ENCODE measurements at places on chromosomes 7 and 10.

- no peak for DNase-seq
These were observed 634 bp downstream of the EZH2 start for GRCh38 chr7:148883266-148884048.

GRCh38 chr7:52917982-52918578, 117.4 kb upstream of the POM121L12 start:
- no peak for DNase-seq

GRCh38 chr10:43891241-43891640, 242.6 kb upstream of the ZNF32 start:
- DNase-seq = no peak

DNA sequence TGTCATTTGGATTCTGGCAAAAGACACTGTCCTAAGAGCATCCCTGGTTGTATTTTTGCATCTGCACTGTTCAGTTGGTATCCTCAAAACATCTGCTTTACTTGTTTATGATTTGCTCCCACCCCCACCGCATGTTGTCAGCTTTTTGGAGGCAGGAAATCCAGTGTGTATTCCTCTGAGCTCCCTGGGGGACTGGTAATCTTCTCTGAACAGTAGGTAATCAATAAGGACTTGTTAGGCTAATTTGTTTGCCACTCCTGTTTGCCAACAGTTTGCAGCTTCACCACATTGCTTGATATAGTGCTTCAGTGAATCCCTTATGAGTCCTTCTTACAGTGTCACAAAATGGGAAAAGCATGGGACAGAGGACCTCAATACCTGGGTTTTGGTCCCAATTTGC, 49.1 kb downstream of the FEZF1 start:
- no peak for DNase-seq

GRCh38 chr7:32164341-32164996, 94.3 kb upstream of the PDE1C start:
- DNase-seq = no peak

GRCh38 chr7:75905785-75906604, 9.0 kb upstream of the POR start:
- no peak for DNase-seq

- no peak for DNase-seq
These were observed 15.7 kb upstream of the FOXL3 start for GRCh38 chr7:274266-274665.

DNA sequence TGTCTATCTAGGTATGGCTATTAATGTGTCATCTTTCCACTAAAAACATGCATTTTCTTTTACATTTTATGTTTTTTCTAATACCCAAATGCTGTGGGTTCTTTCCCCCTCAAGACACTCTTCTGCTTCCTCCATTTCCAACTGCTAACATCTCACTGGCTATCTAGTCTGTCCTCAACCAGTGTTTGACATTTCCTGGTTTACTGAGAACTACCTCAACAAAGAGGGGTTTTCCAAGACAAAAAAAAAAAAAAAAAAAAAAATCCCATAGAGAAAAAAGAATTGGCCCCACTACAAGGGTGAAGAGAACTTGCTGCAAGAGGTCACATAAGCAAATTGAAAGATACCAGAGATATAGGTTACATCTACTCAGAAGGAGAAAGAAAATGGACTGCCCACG, 359.7 kb downstream of the CRPPA start:
- no peak for DNase-seq

GRCh38 chr10:29028486-29028885, 260.4 kb upstream of the LYZL1 start:
- DNase-seq = no peak

DNA sequence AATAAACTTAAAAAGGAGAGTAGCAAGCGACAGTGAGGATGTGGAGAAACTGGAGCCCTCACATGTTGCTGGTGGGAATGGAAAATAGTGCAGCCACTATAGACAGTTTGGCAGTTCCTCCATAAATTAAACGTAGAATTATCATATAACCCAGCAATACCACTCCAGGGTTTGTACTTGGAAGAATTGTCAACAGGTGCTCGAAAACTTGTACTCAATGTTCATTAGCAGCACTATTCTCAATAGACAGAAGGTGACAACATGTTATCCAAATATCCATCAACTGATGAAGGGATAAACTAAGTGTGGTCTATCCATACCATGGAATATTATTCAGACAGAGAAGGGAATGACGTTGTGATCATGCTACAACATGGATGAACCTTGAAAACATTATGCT, 71.9 kb downstream of the GALNT11 start:
- no peak for DNase-seq

DNA sequence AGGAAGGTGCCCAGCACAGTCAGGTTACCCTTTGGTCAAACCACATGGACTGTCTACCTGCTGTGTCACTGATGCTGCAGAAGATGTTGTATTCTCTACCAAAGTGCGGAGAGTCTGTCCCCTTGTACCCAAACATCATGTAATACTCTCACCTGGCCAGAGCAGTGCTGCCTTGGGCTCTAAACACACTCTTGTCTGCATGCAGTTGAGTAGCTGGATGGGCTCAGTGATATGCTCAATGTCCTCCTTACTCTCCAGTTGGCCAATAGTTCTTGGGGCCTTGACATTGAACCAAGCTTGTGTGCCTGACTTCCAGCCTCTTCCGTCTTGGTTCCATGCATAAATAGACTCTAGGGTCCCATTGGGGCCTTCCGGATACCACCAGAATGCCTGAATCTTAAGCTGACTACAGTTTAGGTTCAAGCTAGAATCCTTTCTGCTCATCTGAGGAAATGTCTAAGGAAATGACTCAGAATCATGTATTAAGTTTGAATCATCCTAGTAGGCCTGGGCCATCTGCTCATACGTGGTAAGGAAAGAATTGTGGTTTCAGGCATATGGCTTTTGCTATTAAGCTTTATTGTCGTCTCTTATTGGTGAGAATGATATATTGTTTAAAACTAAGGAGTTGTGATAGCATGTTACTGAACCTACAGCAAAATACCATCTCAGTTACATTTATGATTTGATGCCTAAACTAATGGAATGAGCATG, 118.0 kb downstream of the OTUD1 start:
- no peak for DNase-seq

- no peak for DNase-seq
These were observed 307.4 kb upstream of the AOAH start for GRCh38 chr7:37031571-37032257.

DNA sequence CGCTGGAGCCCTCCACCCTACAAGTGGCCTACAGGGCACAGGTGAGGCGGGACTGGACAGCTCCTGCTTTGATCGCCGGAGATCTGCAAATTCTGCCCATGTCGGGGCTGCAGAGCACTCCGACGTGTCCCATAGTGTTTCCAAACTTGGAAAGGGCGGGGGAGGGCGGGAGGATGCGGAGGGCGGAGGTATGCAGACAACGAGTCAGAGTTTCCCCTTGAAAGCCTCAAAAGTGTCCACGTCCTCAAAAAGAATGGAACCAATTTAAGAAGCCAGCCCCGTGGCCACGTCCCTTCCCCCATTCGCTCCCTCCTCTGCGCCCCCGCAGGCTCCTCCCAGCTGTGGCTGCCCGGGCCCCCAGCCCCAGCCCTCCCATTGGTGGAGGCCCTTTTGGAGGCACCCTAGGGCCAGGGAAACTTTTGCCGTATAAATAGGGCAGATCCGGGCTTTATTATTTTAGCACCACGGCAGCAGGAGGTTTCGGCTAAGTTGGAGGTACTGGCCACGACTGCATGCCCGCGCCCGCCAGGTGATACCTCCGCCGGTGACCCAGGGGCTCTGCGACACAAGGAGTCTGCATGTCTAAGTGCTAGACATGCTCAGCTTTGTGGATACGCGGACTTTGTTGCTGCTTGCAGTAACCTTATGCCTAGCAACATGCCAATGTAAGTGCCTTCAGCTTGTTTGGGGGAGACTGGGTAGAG, at the start of gene COL1A2:
TSS of gene COL1A2 (plus strand) at position 459 of the 704 bp plus-strand sequence. CDS start at position 596, 137 bp downstream.
- DNase-seq = no peak

- no peak for DNase-seq
These were observed 128.1 kb downstream of the ZNF438 start for GRCh38 chr10:30903397-30904138.

DNA sequence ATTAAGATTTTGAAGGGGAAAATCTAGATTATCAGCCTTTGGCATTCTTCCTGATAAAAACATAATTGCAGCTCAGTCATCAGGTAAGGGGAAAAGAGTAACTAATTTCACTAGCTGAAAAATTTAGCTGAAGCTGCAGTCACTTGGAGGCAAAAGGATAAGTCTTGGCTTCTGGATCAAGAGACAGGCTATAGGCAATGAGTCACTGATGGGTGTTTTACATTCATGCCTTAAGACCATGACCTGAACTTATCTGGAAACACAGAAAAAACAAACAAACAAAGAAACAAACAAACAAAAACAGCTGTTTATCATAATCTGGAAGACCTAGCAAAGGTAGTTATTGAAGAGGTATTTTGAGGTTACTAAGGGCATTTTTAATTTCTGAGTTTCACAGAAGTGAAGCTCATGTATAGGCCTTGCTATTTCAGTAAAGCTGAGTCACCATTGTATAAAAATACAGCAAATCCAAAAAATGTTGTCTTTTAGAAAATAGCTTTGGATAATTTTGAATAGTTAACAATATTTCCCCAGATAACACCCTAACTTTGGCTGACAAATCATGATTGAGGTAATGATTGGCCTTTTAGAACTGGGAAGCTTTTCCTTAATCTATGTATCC, 40.3 kb downstream of the ZNF22 start:
- DNase-seq = no peak

DNA sequence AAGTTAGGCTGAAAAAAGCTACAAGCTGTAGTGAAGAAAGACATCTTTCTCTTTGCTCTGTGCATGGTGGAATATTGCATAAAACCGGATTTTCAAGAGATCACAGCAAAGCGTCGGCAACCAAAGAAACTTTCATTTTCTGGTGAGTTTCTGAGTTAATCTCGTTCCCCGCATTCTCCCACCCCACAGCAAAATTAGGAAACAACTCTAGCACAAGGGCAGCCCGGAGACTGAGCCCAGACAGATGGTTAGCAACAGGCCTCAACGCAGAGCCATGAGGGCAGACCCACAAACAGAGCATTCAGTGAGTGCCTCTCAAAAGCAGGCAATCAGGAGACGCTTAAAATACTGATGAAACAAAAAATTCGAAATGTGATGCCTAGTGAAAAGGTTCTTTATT, 396.1 kb upstream of the KLF6 start:
- no peak for DNase-seq

DNA sequence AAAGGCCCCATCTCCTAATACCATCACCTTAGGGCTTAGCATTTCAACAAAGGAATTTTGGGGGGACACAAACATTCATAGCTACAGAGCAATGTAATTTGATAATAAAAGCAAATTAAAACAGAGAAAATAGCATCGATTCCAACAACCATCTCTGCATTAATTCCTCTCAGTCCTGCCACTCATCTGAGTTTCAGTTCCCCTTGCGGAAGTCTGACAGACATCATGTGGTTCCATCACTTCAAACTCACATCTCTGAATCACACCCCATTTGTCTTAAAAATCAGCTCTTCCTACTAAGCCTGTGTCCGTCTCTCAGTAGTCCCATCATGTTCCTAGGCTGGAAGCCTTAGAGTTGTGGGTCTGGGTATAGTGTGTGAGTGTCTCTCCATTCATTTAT, 3.6 kb downstream of the ADCK2 start:
- no peak for DNase-seq
